ENCODE measurements at places on chromosomes 5 and 9.

GRCh38 chr5:103475629-103476240 lies 86.9 kb downstream of the NUDT12 start:
- no peak for DNase-seq

DNA sequence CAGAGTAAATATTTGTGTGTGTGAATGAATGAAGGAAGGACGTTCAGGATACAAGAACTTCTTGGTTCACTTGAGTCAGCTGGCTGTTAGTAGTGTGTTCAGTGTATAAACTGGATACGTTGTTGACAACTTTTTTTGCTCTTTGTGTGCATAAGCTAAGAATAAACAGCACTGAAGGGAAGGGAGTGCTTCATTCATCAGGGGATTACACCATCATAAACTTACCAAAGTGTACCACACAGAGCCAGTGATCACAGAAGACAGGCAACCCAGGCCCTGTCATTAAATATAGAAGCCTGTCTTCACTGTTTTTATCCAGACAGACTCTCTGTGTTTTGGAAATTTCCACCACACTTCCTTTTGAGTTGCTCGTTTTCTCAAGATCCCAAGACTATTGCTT lies 55.5 kb upstream of the MEF2C start:
- no peak for DNase-seq

- no peak for DNase-seq
These were observed 166.2 kb downstream of the TMEM38B start for GRCh38 chr9:105860516-105860915.

DNA sequence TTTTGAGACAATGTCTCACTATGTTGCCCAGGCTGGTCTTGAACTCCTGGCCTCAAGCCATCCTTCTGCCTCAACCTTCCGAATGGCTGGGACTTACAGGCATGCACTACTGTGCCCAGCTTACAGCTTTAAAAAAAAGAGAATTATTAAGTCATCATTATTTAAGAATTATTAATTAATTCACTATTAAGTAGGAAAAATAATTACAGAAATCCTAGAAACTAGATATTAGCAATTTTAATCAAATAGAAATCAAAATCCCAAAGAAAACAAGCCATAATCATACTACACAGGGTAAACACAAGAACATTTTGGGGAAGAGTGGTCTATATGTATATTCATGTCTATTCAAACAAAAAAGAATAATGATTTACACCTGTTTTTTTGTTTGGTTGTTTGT lies 19.6 kb upstream of the MTMR12 start:
- DNase-seq: no peak

- DNase-seq: no peak
These were observed 52.8 kb downstream of the PRRT1B start for GRCh38 chr9:131598121-131598520.

All from stimulated activated CD4-positive, alpha-beta T cell treated with anti-CD3 and anti-CD28 coated beads, Interleukin-15, amount 100 ng/mL, for 1 hour (primary cell).